ENCODE measurements at places on chromosomes 7 and 10.

- no peak overlapping the region for H3K4me3 ChIP-seq
- DNase-seq = no peak
- H3K36me3 ChIP-seq = no peaks in the 10 kb centered on the region
- H3K4me1 ChIP-seq = no peaks in the 10 kb centered on the region
- H3K27ac ChIP-seq = no peak overlapping the region
These were observed 235.1 kb upstream of the CELF2 start for GRCh38 chr10:10782603-10783002.

DNA sequence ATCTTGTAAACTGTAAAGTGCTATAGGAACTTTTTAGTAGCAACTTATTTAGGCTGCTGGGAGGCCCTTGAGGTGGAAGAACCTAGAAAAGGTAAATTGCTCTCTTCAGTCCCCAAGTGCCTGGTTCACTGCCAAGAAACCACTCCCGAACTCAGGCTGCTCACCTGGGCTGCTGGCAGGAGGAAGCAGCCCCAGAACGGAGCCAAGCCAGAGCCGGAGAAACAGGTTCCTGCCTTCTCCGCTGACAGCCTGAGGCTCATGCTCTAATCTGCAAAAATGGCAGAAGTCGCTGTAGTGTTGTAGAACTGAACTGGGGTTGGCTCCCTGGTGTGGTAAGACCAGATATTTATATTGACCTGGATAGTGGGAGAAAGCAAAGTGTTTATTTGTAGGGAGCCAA is 136.0 kb downstream of the CUL2 start:
- no peak overlapping the region for H3K27ac ChIP-seq
- no peaks in the 10 kb centered on the region for H3K36me3 ChIP-seq
- DNase-seq = no peak
- H3K4me3 ChIP-seq = no peak overlapping the region

DNA sequence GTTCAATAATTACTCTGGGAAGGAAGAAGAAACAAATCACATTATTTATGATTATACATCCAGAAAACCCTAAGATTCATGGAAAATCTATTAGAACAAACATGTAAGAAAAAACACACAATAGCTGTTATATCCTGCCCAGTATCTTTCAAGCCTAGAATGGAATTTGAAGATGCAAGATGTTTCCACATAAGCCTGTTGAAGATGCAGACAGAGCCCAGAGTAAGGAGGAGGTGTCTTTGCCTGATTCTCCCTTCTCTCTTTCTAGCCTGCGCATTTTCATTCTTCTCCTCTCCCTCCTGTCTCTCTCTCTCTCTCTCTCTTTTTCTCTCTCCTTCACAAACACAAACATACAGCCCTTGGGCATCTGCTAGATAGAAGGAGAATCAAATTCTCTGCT is 170.1 kb upstream of the INHBA start:
- H3K27ac ChIP-seq = no peak overlapping the region
- no peaks in the 10 kb centered on the region for H3K4me1 ChIP-seq

DNA sequence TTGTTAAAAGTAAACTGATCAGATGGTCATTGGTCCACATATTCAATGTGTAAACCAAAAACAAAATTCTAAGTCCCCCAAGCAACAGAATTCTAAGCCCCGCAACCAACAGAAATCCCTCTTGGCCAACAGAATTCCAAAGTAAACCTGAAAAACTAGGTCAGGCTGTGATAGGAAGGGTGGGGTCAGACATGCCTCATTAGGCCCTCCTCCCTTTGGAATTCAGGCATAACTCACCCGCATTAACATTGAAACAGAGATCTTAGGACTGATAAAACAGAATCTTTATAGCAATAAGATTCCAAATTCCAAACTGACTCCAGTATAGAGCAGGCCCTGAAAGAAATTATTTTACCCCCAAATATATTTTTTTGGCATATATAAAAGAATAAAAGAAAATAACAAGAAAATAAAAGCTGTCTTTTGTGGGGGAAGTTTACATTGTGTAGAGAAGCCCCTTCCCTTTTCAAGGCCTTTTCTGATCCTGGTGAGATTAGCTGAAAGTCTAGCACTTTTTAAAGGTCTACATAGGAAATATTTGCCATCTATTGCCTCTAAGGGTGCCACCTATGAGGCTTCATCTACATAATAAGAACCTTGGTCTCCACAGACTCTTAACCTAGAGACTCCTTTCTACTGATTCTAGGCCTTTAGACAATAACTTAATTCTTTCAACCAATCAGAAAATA is 30.5 kb downstream of the GNAT3 start:
- no peaks in the 10 kb centered on the region for H3K4me1 ChIP-seq
- no peak overlapping the region for H3K27ac ChIP-seq
- H3K27me3 ChIP-seq = no peaks in the 10 kb centered on the region
- no peak for DNase-seq

DNA sequence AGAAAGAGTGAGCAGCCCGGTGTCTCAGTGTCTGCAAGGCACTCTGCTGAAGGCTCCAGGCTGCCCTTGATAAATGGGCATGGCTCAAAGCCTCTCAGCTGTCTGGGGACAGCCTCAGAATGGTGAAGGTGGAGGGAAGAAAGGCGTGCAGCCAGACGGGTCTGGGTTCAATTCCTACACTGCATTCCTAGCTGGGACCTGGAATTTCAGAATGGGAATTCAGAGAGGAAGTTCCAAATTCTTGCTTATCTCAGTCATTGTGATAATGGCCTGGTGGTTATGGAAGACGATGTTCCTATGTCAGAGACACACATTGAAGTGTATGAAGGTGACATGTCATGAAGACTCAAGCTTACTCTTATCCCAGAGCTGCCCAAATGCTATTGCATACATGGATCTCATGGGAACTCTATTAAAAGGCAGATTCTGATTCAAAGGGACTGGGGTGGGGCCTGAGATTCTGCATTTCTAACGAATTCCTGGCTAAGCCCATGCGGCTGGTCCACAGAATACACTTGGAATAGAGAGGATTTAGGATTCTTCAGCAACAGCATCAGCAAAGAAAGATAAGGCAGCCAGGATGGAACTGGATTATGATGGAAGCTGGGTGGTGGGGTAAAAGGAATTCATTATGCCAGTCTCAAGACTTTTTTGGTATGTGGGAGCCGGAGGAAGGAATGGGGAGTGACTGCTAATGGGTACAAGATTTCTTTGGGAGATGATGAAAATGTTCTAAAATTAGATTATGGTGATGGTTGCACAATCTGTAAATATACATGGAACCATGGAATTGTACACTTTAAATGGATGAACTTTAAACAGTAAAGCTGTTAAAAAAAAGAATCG is 82.6 kb upstream of the ZMIZ1 start:
- no peaks in the 10 kb centered on the region for H3K27me3 ChIP-seq
- DNase-seq = no peak
- H3K36me3 ChIP-seq = no peaks in the 10 kb centered on the region
- no peak overlapping the region for H3K27ac ChIP-seq
- no peak overlapping the region for H3K4me3 ChIP-seq
- H3K4me1 ChIP-seq = no peaks in the 10 kb centered on the region

DNA sequence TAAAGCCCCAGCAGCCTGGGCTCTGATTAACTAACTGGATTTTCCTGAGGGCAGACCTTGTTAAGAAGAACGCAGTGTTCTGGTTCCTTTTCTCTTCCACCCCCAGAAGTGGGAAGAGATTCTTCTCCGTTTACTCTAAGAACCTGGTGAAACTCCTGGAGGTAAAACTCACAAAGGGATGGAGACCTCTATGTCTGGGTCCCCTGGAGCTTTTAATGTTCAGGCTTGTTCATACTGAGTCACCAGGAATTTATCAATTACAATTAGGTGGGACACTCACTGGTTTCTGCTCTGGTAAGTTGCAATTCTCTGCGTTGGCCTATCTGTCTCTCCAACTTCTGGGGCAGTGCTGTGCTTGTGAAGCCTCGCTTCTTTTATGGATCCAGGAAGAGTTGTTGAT is 73.3 kb upstream of the CACNB2 start:
- H3K4me3 ChIP-seq = no peak overlapping the region
- no peaks in the 10 kb centered on the region for H3K27me3 ChIP-seq
- no peaks in the 10 kb centered on the region for H3K36me3 ChIP-seq
- DNase-seq = no peak
- no peak overlapping the region for H3K27ac ChIP-seq

- DNase-seq = no peak
- H3K4me1 ChIP-seq = no peaks in the 10 kb centered on the region
- no peak overlapping the region for H3K27ac ChIP-seq
- H3K4me3 ChIP-seq = no peak overlapping the region
These were observed 23.3 kb upstream of the AGBL3 start for GRCh38 chr7:134963036-134963435.

DNA sequence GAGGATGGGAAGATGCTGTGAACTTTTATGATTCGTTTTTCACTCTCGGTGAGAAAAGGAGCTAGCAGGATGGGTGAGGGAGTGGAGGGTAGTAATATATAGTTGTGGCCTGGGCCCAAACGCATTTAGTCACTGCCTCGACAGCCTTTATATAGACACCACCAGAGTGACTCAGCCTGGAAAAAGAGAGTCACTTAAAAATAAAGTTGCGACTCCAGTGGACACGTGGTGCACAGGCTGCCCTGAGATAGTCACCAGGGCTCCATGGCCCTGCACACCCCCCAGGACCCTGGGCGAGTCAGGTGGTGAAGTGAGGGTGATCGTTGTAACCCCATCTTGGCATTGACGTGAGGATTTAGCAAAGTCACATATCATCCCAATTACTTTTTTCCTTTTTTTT is 106.7 kb downstream of the CUX1 start:
- no peak overlapping the region for H3K27ac ChIP-seq
- no peak overlapping the region for H3K4me3 ChIP-seq
- DNase-seq = no peak
- H3K27me3 ChIP-seq = no peaks in the 10 kb centered on the region
- no peaks in the 10 kb centered on the region for H3K36me3 ChIP-seq

DNA sequence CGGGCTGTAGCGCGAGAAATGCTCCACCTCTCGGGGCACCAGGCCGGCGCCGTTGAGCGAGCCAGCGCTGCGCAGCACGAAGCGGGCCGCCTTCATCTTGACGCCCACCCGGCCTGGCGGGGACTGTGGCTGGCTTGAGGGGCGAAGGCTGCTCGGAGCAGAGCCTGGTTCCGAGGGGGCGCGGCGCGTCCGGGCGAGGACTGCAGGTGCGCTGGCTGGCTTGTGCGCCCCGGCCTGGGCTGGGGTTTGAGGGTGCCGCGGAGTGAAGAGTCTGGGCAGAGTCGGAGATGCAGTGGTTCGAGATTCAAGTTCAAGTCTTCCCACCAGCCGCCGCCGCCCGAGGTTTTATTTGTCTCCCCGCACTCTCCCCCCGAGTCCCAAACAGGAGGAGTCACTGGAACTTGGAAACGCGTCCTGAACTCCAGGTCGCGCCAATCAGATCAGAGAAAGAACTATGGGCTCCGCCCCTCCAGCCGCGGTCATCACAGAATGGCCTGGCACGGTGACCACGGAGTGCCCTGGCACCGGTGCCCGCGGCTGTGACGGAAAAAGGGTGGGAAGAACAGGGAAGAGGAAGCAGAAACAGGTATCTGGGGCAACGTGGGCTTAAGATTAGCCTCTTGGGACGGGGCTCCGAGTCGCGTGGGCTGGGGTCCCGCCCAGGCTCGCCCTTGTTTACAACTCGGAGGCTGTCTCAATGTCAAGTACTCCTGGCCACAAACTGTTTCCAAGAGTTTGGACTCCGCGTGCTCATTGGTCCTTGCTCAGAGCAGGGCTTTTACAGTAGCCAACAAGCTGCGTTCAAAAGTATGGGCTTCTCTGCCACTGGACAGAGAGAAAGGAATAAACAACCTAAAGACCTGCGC is at the start of gene PDK4:
Gene PDK4 (minus strand): TSS at position 319 of the 866 bp plus-strand sequence. CDS start 223 bp downstream, at position 96.
- no peak within 1 kb of the TSS for H3K27ac ChIP-seq
- no peaks in the 10 kb centered on the region for H3K36me3 ChIP-seq
- no peaks in the 10 kb centered on the region for H3K27me3 ChIP-seq
- no peak for DNase-seq
- H3K4me1 ChIP-seq = no peaks in the 10 kb centered on the region

DNA sequence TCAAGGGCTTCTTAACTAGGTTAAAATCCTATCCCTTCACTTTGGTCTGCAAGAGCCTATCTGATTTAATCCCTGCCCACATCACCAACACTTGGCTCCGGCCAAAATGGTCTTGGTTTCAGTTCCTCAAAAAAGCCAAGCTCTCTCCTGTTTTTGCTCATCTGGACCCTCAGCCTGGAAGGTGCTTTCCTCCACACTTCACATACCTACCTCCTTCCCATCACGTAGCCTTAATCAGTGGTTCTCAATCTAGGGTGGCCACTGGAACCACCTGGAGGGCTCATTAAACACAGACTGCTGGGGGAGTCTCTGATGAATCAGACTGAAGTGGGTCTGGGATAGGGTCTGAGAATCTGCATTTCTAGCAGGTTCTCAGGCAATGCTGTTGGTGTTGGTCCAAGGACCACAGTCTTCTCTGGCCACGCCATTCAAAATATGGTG is 227.0 kb upstream of the AOAH start:
- H3K36me3 ChIP-seq = no peaks in the 10 kb centered on the region
- no peaks in the 10 kb centered on the region for H3K4me1 ChIP-seq
- H3K4me3 ChIP-seq = no peak overlapping the region
- no peak for DNase-seq
- H3K27me3 ChIP-seq = no peaks in the 10 kb centered on the region

DNA sequence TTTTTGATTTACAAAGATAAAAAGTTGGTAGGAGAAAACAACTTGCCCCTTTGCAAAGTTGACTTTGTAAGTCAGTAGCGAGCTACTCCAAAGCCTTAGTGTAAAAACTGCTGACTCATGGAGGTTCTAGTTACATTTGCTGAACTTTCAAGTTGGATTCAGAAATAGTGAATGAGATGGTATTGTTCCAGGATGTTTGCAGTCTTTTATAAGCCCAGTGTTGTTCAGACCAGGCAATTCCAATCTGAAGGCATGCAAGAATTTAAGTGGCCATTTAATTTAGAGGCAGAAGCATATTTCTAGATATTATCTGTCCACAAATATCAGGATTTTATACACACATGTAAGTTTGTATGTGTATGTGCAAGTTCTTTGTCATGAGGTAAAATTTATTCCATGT is 21.6 kb downstream of the TES start:
- no peaks in the 10 kb centered on the region for H3K27me3 ChIP-seq
- no peak overlapping the region for H3K27ac ChIP-seq

GRCh38 chr7:12709726-12710502 is 22.5 kb downstream of the ARL4A start:
- H3K27ac ChIP-seq = no peak overlapping the region
- H3K27me3 ChIP-seq = no peaks in the 10 kb centered on the region
- H3K4me3 ChIP-seq = no peak overlapping the region
- H3K36me3 ChIP-seq = no peaks in the 10 kb centered on the region
- no peaks in the 10 kb centered on the region for H3K4me1 ChIP-seq

DNA sequence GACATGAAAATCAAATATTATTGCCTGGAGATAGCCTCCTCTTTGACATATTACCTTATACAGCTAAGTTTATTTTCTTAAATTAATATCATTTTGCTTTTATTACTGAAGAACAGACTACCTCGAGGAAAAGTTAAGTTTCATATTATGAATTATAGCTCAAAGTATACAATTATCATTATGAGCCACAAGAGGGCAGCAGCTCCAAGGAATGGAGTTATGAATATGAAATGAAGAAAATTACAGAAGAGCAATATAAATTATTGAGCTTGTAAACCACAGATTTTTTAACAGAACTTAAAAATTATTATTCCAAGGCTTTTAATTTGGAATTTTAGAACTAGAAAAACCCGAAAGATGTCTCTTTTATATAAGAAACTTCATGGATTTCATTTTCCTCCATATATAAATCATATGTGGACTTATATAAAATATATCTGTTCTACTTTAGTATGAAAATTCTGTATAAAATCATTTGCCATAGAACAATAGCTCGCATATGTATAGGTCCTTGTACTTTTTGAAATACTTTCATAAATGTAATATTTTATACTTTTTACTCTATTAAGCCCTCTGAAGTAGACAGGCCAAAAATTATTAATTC is 40.1 kb downstream of the IQUB start:
- peak; percentile 9 for DNase-seq
- H3K27me3 ChIP-seq = peaks cover 6% of the 10 kb centered on the region
- no peak overlapping the region for H3K27ac ChIP-seq
- no peak overlapping the region for H3K4me3 ChIP-seq
- no peaks in the 10 kb centered on the region for H3K36me3 ChIP-seq

All from CD8-positive, alpha-beta memory T cell (primary cell).